Neuronal stem cell (in vitro differentiated cells): ENCODE measurements at places on chromosomes 16 and 17.

GRCh38 chr16:81008505-81008789 is 1.4 kb downstream of the CENPN start:
- DNase-seq, result no peak

DNA sequence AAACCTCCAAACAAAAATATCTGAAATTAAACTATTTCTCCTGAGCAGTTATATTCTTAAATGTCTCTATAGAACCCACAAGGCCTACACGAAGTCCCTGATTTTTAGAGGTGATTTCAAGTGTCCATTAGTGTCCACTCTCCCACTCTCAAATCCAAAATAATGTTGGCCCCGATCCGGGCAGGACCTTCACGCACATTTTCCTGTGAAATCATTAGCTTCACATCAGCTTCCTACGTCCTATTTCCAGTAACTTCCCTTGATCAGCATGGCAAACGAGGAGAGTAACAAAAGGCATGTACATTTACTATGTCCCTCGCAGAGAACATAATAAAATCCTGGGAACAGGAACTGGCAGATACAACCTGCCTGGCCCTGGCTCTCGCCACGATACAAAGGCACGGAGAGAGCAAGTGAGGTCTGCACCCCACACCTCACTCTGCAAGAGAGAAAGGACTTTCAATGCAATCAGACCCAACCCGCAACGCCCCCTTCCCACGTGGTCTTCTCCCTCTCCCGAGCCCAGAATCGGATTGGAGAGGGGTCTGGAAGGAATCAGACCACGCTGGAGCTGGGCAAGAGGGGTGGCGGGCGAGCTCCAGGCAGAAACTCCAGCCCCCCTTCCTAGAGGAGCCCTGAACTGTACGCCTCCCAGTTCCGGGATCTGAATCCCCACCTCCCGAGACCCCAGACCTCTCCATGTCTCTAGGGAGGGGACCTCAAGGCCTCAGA is 17.5 kb upstream of the C17orf78 start:
- DNase-seq, result peak; percentile 90

DNA sequence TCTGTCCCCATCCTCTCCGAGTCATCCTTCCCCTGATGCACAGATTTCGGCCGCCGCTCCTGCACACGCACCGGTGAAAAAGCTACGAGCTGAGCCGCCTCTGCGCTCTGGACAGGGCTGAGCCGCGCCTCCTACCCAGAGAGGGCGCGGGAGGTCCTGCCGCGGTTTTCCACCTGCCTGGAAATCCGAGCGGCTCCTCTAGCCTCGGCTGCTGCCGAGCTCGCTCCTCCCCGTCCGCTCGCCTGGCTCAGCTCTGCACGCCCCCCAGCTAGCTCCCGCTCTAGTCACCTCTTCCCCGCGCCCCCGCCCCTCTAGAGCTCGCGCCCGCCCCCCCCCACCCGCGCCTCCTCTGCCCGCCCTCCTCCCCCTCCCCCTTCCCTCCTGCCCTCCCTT is 198 bp upstream of the SHISA9 start:
- DNase-seq, result peak; percentile 79

- no peak for DNase-seq
Observed at GRCh38 chr17:81722184-81723120, 10.4 kb downstream of the SLC25A10 start.

- DNase-seq, result no peak
Observed at GRCh38 chr16:53773881-53774280, 69.9 kb downstream of the FTO start.

DNA sequence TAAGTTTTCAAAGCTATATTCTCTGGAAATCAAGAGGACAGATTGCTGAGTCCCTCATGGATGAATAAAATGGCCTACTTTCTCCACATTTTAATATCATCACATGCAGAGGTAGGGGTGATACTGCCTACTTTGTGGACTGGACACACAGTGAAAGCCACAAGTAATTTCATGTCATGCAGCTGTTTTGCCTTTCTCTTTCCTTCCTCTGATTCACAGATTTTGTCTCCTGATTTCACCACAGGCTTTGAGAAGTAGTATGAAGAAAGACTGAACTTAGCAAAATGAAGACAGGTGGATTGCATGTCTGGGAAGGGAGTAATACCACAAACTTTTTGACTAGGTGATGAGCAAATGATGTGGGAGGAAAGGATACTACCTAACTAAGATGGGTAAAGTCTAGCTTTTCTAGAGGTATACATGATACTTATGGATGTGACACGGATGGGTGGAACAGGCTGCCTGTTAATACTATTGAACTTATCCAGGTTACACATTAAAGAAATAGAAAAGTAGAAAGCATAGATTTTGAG is 478.4 kb upstream of the GOT2 start:
- no peak for DNase-seq

DNA sequence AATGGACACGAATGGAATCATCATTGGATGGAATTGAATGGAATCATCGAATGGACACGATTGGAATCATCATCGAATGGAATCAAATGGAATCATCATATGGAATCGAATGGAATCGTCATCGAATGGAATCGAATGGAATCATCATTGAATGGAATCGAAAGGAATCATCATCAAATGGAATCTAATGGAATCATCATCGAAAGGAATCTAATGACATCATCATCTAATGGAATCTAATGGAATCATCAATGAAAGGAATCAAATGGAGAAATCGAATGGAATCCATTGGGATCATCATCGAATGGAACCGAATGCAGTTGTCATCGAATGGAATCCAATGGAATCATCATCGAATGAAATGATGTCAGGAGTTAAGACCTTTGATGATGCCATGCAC is 154.9 kb downstream of the SHCBP1 start:
- no peak for DNase-seq

DNA sequence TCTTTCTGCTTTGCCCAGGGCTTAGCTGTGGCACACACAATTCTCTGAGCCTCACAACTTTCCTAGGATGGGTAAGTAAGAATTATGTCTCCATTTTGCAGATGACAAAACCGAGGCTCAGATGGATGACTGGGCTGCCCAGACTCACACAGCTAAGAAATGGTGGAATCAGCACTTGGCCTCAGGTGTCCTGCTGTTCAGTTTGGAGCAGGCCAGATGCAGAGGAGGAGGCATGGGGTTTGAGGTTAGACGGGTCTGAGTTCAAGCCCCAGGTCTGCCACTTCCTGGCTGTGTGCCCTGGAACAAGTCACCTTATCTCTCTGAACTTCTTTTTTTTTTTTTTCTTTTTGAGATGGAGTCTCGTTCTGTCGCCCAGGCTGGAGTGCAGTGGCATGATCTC is 1.7 kb upstream of the MEOX1 start:
- DNase-seq, result no peak
